Kasumi-1 (cell line): ENCODE measurements at places on chromosomes 6 and 20.

DNA sequence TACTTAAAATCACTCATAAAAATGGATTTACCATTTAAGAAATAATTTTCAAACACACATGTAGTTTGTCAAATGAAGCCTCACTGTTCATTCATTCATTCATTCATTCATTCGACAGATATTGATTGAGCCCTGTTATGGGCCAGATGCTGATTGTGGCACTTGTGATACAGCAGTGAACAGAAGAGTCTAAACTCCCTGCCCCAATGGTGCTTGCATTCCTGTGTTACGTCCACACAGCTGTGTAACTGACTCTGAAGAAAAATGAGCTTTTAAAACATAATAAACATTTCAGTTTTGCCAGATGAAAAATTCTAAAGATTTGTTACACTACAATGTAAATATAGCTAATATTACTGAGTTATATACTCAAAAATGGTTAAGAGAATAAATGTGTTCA is 46.2 kb downstream of the BACH2 start:
- no peak for DNase-seq

GRCh38 chr20:4708856-4709255 is 12.9 kb upstream of the PRND start:
- DNase-seq = no peak

GRCh38 chr20:63262836-63263235 is 8.6 kb upstream of the NKAIN4 start:
- DNase-seq = no peak

GRCh38 chr6:87656857-87657256 is 45.2 kb downstream of the AKIRIN2 start:
- peak; percentile 84 for DNase-seq

DNA sequence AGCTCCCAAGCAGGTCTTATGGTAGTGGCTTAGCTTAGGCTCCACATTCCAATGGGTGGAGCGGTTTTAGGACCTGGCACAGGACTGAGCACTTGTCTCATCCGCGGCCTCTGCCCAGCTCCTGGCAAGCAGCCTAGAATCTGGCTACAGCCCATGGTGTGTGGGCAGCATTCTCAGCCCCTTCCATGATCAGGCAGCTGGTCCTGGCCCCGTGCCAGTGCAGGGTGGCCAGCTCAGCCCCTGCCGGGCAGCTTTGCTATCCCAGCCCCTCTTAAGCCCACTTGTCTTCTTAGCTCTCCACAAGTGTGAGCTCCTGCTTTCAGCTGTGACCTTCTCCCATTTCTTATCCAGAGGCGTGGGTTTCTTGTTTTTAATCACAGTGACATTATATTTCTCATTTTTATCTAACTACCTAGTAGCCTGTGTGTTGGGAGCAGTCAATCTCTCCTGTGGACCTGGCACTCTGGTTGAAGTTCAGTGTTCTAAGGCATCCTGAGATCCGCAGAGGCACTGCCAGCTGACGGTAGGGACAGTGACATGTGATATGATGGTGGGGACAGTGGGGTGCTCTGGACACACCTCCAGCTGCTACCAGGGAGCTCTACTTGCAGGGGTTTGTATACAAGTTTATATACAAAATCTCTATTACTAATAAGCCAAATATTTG is 119.9 kb upstream of the PRND start:
- no peak for DNase-seq

GRCh38 chr6:166515072-166515810 is 71.2 kb downstream of the RAMACL start:
- no peak for DNase-seq

GRCh38 chr20:33482581-33482980 is 7.3 kb upstream of the CBFA2T2 start:
- DNase-seq = no peak

GRCh38 chr20:15576411-15576810 is 996.8 kb downstream of the KIF16B start:
- DNase-seq = no peak

GRCh38 chr6:133300896-133301295 is 59.7 kb downstream of the EYA4 start:
- DNase-seq = no peak

DNA sequence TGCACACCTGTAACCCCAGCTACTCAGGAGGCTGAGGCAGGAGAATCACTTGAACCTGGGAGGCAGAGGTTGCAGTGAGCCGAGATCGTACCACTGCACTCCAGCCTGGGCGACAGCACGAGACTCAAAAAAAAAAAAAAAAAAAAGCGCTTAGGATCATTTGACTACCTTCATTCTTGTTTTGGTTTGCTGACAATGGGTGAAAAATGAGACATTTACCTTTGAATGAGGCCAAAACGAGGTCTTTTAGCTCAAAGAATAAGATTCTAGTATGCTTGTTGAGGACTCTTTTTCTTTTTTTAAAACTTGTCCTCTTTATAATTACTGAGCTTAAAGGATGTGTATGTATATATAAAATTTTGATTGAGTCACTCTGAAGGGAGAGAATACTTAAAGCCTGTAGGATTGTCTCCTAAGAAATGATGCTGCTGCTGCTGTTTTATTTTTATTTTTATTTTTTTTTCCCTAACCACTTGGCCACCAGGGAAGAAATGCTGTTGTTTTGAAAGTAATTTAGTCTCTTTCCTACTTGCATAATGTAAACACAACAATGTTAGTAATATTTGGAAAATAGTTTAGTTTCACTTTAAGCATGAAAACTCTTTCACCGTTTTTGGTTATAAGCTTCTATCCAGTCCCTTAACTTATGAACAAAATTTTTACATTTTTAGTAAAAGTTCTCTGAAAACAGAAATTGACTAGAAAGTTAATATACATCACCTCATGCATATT is 7.9 kb downstream of the UBR2 start:
- no peak for DNase-seq

DNA sequence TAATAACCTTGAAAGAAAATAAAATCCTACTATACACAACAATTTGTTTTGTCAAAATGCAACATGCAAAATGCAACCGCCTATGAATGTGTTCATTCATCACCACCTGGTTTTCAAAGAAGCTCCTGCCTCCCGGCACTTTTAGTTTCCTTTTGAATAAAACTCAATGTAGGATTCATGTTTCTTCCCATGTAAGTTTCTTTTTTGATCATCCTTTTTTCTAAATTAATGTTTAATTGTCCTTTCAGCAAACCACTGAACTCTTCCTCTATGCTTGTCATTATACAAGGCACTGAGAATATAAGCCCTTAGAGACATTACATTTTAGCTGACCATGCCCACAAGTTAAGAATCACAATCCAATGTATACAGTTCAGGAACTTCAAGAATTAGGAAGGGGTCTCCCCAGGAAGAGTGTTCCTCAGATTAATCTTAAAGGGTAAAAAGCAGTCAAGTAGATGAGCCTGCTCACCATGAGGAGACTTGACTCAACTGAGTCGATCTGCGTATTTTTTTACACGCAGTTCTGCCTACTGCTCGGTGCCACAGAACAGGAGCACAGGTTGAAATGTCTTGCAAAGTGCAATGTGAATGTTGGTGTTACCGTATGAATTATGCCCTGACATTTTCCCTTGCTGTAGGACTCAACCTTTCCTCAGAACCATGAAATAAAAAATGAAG is 7.2 kb upstream of the THEMIS start:
- no peak for DNase-seq

DNA sequence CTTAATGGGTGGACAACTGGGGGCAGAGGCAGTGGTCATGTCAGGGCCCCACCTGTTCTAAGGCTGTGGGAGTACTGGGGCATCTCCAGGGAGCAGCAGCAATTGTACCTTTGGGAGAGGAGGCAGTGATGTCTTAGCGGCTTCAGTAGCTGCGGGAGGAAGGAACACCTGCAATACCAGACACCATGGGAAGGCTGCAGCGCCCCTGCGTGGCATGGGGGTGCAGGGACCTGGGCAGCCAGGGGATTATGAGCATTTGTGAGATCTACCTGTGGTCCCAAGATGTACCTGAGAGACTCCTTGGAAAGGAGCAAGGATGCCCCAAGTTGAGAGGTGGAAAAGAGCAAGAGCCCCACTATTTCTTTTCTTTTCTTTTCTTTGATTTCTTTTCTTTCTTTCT is 112.1 kb upstream of the GPR6 start:
- no peak for DNase-seq
